ENCODE measurements at places on chromosomes 3 and 15.

GRCh38 chr3:188594139-188594538 lies 440.2 kb downstream of the LPP start:
- DNase-seq = peak; percentile 90

GRCh38 chr3:13557417-13557816 lies 8.5 kb downstream of the FBLN2 start:
- no peak for DNase-seq

DNA sequence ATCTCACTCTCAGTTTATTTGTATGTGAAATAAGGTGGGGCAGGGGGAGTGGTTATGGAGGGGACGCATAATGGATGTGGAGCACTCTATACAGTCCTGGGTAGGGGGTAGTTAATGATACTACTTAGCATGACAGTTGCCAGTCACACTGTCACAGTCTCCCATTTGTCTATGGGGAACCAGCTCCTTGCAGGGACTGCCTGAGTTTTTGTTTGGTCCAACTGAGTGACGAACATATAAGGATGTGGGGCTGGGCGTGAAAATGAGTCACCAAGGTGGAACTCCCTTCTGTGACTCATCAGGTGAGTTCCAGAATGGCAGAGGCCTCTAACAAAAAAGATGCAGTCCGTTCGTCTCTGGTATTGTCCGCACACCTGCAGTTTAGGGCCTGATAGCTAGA lies 235.3 kb upstream of the ST8SIA2 start:
- DNase-seq = no peak

DNA sequence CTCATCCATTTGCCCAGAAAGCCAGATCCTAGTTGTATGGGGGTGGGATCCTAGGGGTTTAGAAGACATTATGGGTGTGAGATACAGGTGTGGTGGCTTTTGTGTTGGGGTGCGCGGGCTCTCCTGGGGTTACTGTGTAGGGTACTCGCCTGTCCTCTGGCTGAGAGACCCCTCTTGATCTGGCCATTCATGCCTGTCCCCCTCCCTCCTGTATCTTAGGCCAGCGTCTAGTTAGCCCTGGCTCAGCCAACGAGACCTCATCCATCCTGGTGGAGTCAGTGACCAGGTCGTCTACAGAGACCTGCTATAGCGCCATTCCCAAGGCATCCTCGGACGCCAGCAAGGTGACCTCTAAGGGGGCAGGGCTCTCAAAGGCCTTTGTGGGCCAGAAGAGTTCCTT lies 41.4 kb downstream of the DNASE1L3 start:
- no peak for DNase-seq

GRCh38 chr3:104523136-104523535 lies 843.6 kb upstream of the ALCAM start:
- no peak for DNase-seq
